NCI-H82 (cell line): ENCODE measurements at places on chromosomes 5 and 9.
A peak's percentile ranks its signal among the peaks of the same experiment; 100 is the strongest.

DNA sequence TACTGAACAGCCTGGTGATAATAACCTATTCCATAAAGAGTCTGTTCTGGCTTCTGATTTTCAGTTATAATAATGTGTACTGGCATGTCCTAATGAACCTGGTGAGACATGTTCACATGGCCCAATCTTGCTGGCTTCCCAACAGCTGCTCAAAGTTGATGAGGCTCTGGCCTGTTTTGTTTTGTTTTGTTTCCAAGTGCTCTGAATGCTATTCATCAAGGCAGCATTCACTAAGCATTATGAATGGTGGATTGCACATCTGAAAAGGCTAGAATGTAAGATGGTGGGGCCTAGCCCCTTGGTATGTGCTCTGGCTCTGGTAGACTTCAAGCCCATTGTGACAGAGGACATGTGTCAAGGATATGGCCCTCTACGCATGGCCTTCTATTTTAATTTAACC is 388.5 kb downstream of the PSAT1 start:
- no peak for DNase-seq

GRCh38 chr9:123238365-123238764 is 30.0 kb downstream of the STRBP start:
- DNase-seq: no peak

- DNase-seq: peak; percentile 18
These were observed 14.5 kb downstream of the CXCL14 start for GRCh38 chr5:135564331-135564730.

DNA sequence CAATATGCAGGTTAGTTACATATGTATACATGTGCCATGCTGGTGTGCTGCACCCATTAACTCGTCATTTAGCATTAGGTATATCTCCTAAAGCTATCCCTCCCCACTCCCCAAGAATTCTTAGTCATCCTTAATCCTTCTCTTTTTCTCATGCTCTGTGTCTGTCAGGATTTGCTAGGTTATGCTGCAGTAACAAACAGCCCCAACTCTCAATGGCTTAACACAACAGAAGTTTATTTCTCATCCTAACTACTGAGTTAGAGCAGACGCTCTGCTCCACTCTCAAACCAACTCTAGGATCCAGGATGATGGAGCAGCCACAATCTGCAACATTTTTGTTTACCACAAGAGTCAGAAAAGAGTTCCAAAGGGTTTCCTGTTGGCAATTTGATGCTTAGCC is 28.2 kb upstream of the FAM169A start:
- no peak for DNase-seq

GRCh38 chr5:87372705-87373104 is 40.0 kb downstream of the CCNH start:
- DNase-seq: no peak
